Activated T-helper 1 cell treated with Interleukin-2 at 50 U/mL for 16 hours (primary cell): ENCODE measurements at places on chromosomes 2 and 18.

- no peak for DNase-seq
These were observed 25.0 kb downstream of the DCDC2C start for GRCh38 chr2:3728104-3729054.

DNA sequence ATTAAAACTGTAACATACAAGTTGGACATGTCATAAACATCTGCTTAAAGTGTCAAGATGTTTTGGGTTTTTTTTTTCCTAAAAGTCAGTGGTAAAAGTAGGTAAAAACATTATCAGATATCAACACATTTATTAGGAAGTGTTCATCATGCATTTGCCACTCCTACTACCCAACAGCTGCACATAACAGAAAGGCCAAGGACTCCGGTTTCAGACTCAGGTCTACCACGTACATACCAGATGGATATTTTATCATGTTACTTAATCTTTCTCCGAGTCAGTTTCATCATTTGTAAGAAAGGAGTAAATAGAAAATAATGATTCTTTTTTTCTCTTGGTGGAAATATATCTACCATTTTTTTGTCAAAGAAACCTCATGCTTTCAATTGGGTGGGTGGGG is 192.3 kb downstream of the UBE2E3 start:
- DNase-seq, result no peak

DNA sequence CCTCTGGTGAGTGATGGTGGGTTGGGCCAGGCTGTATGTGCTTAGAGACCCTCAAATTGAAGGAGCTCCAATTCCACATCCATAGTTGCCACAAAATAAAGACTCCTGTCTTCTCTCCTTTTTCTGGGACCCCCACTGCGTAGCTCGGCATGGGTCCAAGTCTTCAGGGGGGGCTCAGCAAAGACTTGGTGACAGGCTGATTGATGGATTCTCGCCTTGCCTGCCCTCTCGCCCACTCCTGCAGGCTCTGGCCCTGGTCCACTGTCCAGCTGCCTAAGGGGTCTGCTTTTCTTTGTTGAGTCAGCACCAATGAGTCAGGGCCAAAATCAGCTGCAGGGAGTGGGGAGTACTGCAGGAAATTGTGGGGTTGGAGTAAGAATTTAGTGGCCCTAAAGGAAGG is 21.5 kb downstream of the RPL37A start:
- DNase-seq, result no peak

- no peak for DNase-seq
These were observed 110.0 kb upstream of the ARL4C start for GRCh38 chr2:234606896-234607295.

- DNase-seq, result no peak
These were observed 51.8 kb downstream of the PMS1 start for GRCh38 chr2:189835855-189836558.

GRCh38 chr18:49460976-49461601 is 644 bp upstream of the DYM start:
- DNase-seq, result no peak

DNA sequence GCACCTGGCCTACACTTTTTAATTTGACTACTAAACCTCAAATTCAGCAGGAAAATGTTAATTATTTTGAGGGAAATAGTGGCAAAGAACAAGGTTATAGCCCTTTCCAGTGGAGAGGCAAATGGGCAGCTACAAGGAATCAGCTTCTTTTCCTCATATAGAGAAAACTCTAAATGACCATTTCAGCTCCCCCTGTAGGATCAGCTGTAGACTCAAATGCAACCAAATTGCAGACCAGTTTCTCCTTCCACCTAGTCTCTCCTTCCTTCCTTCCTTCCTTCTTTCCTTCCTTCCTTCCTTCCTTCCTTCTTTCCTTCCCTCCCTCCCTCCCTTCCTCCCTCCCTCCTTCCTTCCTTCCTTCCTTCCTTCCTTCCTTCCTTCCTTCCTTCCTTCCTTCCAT is 158.2 kb downstream of the ZEB2 start:
- DNase-seq, result no peak

DNA sequence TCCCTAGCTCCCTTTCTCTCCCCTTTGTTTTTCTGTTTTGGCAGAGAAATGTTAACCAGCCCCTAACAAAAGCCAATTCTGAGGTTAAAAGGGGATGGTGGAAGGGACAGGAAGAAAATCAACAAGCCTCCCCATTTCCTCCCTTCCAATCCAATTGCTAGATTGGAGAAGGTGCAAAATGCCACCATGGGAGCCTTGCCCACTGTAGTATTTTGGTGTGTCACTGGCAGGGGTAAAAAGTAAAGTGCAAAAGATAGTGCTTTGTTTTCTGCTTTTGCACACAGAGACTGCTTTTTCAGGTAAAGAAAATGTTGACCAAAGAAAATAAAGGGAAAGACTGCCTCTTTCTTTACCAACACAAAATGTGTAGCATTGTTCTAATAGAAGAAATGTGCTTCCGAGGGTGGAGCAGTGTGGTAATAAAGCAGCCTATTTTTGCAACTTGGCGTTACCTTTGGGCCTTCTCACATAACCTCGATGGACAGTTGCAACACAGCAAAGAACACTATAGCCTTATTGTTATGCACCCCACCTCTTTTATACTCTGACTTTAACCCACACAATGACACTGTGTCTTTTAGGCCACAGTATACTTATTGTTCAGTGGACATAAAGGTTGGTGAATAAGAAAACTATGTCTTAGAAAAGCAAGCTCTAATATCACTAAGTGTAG is 861.8 kb downstream of the BCL11A start:
- DNase-seq, result no peak

DNA sequence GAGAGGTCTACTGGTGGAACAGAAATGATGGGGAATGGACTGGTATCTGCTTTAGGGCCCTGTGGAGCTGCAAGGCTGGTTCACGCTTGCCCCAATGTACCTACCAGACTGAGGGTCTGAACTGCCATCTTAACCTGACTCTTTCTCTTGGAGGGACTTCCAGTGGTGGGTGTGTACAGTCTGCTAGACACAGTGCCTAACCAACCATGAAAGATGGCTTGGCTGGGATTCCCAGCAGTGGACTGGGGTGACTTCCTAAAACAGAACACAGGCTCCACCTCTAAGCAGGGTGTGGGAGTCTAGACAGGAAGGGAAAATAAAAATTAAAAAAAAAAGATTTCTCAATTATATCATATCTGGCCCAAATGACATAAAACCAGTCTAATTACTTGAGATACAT is 25.5 kb upstream of the MYO3B start:
- DNase-seq, result no peak

DNA sequence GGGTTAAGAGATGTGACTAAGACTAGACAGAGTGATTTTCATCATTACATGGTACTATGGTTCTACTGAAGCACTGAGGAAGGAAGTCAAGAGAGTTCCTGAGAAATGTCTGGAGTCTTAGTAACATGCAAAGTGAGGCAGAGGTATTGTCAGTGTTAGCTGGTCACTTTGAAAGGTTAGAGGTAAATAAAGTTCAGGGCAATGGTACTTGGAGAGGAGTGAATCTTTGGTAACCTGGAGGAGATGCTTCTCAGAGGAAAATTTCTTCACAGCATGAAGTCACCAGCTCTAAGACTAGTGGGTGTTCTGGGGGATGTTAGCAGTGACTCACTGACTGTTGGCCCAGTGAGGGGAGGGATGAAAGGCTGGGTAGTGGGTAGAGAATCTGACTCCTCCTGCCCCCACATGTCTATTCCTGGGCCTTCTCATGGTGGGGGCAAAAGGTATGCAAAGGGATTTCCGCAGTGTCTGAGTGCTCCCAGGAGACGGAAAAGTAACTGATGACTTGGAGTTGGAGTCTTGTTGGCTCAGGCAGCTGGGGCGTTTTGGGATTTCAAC is 23.3 kb upstream of the IL1RN start:
- DNase-seq, result no peak

DNA sequence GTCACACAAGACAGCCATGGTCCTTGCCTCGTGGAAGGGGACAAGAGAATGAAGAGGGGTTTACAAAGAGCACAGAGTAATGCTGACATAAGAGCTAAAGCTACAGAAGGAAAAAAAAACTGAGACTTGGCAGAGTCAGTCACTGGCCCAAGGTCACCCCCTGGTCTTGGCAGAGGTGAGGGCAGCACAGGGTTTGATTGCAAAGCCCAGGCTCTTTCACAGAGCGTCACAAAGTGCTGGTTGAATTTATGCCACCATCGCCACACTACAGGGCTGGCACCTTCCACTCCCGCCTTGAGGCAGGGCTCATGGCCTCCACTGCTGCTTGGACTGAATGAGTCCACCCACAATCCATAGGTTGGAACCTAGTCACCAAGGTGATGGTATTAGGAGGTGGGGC is 190.2 kb downstream of the INHBB start:
- DNase-seq, result no peak

DNA sequence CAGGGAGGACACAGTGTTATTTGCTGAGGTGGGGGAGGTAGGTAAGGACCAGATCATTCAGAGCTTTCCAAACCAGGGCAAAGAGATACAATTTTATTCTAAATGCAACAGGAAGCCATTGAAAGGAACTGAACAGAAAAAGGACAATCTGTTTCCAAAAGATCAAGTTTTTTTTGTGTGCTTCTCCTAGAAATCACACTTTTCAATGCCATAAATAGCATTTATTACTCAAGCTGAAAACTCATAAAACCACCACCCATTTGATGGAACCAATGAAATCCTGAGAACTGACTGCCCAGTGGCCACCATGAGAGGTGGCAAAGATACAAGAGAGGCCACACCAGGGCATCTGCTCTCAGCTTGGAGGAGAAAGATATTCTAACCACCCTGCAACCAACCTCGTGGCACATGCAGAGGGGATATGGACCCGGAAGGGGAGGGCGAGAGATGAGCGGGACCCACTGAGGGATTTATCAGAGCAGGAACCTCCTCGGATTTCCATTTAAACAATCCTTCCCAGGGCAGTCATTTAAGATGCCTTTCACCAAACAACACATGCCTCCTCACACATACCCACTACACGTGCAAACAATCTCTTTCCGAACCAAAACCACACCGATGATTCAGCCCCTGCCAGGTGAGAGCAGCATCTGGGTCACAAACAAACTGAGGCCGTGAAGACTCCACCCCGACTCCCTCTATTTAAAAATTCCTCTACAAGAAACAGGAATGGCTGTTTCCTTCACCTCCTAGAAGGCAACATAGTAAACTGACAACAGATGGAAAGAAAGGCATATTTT is 8.8 kb downstream of the CYB5A start:
- no peak for DNase-seq

GRCh38 chr2:79619976-79620375 is 107.1 kb downstream of the CTNNA2 start:
- no peak for DNase-seq
